ENCODE measurements at places on chromosomes 13 and 19.

DNA sequence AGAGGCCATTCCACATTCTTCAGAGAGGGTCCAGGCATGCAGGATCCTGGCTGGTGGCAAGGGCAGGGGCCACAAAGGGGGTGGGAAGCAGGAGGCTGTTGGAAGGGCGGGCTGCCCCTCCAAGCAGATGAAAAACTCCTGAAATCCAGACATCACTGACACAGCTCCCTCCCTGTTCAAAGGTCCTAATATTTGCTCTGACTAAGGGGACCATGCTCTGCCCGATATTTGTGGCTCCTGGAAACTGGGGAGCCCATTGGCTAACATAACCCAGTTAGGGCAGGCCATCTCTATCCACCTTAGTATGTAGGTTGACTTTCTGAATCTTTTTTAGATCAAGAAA is 3.3 kb upstream of the CDX2 start:
- DNase-seq, result no peak

- DNase-seq, result no peak
Observed at GRCh38 chr19:15404097-15404779, 14.6 kb downstream of the AKAP8L start.

DNA sequence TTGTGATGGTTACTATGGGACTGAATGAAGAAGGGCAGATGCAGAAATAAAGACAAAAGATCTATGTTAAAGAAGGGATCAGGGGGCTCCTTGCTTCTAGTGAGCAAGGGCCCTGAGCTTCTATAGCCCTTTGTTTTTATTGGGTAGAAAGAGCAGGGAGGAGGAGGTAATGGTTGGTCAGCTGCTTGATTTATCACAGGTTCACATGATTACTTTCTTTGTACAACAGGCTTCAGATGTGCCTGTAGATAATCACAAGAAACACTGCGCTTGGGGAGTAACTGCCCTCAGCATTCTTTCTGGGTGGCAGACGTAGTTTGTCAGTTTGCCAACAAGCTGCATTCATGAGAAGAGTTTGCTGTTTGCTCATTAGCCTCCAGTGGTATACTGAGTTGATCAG is 4.8 kb upstream of the ZNF439 start:
- no peak for DNase-seq

DNA sequence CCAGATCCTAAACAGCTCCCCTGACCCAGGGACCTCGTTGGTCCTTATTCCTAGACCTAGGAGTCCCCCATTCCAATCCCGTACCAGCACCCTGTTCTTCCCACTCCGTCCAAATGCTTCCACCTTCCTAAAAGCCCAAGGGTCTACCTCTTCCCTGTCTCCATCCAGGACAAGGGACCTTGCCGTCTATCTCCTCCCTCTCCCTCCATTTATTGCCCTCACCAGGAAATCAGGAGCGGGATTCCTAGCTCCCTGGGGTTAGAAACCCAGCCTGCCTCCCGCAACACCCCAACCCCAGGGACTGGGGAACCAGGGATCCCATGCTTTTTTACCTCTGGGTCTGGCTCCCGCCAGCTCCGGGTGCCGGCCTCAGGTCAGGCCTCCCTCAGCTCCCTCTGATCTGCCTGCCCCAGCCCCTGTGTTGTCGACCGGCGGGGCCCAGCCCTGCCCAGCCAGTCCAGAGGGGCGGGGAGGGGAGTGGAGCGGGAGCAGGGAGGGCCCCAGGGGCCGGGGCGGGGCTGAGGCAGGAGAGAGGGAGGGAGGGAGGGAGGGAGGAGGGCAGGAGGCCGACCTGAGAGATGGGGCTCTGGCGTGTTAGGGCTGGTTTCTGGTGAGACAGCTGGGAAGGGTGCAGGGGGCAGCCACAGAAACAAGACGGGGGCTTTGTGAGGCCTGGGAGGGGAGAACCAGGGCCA is at the start of gene B3GNT8:
Gene B3GNT8, minus strand, starts transcription at position 423 of the 695 bp plus-strand sequence. CDS start 596 bp downstream, outside the sequence.
- peak; percentile 22 for DNase-seq

GRCh38 chr19:51181377-51181912 is 39.3 kb downstream of the SIGLEC7 start:
- no peak for DNase-seq

DNA sequence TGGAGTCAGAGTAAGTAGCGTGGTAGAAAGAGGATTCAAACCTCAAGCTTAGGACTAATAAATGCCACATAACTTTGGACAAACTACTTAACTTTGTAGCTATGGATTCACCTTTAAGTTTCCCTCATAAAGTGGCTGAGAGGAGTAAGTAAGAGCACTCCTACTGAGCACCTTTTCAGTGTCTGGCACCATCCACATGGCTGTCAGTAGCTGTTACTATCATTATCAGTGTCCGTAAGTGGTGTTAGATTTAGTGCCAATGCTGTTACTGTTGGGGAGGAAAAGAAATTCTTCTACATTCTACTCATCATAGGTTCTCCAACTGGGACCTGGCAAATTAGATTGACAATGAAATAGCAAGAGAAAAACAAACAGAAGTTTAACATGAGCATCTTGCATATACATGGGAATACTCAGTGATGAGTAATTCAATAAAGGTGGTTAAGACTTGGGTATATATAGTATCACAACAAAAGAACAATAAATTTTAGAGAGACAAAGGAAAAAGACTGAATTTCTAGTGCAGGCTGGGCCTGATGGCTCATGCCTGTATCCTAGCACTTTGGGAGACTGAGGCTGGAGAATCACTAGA is 165.6 kb upstream of the NBEA start:
- DNase-seq, result no peak

GRCh38 chr13:63307228-63307627 is 1891.6 kb upstream of the PCDH20 start:
- DNase-seq, result no peak

- peak; percentile 20 for DNase-seq
Observed at GRCh38 chr13:44413095-44413494, 39.5 kb downstream of the SERP2 start.

DNA sequence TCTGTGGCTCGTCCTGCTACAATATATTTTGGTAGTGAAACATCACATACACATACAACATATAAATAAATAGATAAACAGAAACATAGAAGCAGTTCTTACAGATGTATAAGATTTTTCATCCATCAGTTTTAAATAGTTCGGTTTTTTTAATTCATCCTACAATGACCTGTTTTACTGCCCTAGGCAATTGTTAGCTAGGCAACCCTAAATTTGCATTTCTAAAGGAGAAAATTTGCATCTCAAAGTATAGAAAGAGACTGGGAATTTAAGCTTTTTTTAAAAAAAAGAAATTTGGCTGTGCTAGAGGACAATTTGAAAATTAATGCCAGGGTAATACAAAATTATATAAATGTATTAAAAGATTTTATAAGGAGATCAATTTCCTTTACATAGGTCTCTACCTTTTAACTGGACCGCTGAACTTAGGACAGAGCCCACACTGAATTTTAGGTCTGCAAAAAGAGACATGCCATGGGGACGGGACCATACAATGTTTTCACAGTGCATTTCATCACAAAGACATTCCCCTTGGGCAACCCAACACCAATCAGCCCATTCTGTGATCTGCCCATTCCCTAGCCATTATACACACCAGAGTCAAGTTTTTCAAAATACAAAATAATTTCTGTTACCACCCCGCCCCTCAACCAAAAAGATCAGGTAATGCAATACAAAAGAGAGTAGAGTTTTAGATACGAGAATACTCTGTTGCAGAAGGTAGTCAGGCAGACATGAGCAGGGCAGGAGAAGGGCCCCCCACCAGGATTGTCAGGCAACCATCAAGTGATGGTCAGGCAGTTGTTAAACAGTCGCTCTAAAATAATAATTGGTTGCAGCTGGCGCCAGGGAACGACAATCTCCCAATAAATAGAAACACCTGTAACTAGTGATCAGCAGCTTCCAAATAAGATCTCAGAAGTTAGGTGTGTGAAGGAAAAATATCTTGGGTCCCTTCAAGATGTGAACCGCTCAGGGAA is 299.7 kb upstream of the SGCG start:
- no peak for DNase-seq

- no peak for DNase-seq
Observed at GRCh38 chr19:30107251-30107650, 165.2 kb downstream of the URI1 start.

- no peak for DNase-seq
Observed at GRCh38 chr19:34306824-34307223, 52.5 kb downstream of the GARRE1 start.

GRCh38 chr19:43798546-43799409 is 3.5 kb downstream of the LYPD5 start:
- DNase-seq, result no peak

- no peak for DNase-seq
Observed at GRCh38 chr13:113637262-113638160, 20.5 kb downstream of the ATP4B start.

DNA sequence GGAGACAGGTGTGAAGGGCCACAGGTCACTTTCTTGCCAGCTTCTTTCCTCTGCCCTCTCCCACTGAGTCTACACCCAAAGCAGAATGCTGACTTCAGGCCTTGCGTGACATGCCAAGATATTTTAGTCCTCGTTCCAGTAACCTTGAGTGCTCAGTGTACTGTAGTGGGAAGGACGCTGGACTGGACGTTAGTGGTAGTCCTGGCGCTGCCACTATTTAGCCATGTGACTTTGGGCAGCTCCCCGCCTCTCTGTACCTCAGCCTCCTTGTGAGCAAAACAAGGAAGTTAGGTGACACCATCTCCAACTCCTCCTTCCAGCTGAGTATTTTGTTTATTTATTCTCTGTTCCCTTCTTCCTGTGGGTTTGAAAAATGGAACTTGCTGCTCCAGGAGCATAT is 86.1 kb downstream of the FRY start:
- no peak for DNase-seq

- peak; percentile 81 for DNase-seq
Observed at GRCh38 chr19:51742789-51743188, 8.9 kb downstream of the FPR1 start.

DNA sequence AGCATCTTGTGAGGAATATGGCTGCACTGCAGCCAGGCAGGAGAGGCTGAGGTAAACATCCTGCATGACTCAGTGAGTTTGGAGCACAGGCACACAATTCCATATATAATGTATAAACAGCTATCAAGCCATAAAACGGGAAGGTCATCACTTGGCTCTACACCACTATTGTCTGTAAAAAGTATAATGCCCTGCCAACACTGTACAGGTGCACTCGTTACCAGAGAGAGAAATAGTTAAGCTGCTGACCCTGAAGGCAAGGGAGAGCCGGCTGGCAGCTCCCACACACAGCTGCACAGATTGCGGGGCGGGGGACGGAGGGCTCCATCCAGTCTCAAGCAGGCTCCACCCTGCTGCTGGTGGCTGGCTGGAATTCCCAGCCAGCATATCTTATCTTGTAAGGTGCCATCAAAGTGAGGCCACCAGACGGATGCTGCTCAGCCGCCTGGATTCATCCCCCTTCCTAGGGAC is 668.1 kb downstream of the SLITRK5 start:
- DNase-seq, result no peak

DNA sequence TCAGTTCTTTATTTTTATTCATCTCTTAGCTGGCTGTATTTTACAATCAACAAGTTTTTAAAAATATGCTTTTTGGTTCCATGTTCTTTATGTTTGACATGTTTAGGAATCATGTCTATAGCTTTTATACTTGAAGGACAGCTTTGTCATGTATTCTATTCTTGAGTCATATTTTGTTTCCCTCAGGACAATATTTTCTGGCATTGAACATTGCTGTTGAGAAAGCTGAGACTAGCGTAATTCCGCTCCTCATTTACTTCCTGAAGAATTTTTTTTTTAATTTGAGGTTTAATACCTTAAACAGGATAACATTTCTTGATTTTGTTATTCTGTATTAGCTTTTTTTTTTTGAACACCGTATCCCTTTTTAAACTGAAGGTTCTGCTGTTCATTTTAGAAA is 53.2 kb downstream of the RB1 start:
- DNase-seq, result no peak

GRCh38 chr13:38819053-38819452 is 132.2 kb downstream of the FREM2 start:
- DNase-seq, result peak; percentile 51

All from astrocyte (in vitro differentiated cells and primary cell).